ENCODE measurements at places on chromosomes 3 and 15. TPM values are rescaled to one million over a fixed set of nuclear protein-coding genes. Genes with fewer than 3 reads are reported as not detected.

- no peak overlapping the region for H3K27ac ChIP-seq
- no peaks in the 10 kb centered on the region for H3K4me1 ChIP-seq
- no peaks in the 10 kb centered on the region for H3K36me3 ChIP-seq
- H3K27me3 ChIP-seq, result no peaks in the 10 kb centered on the region
Observed at GRCh38 chr3:102066470-102066869, 217.2 kb downstream of the NFKBIZ start.

DNA sequence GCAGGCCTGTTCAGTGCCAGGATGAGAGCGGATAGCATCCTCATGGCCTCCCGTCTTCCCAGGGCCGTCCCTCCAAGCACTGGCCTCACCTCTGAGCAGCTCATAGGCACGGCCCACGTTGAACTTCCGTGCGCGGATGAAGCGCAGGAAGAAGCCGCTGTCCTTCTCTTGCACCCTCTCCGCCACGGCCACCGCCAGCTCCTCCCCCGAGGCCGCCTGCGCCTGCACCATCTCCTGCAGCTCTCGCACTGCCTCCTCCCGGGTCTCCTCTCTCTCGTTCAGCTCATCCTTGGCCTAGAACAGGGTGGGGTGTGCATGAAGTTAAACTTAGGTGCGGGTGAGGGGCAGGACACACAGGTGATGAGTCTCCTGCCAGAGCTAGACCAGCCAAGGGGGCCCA, 4.3 kb downstream of the RLBP1 start:
- H3K4me1 ChIP-seq, result no peaks in the 10 kb centered on the region
- H3K4me3 ChIP-seq, result no peak overlapping the region
- H3K36me3 ChIP-seq, result no peaks in the 10 kb centered on the region
- no peak for DNase-seq
- no peaks in the 10 kb centered on the region for H3K27me3 ChIP-seq
- no peak overlapping the region for H3K27ac ChIP-seq

DNA sequence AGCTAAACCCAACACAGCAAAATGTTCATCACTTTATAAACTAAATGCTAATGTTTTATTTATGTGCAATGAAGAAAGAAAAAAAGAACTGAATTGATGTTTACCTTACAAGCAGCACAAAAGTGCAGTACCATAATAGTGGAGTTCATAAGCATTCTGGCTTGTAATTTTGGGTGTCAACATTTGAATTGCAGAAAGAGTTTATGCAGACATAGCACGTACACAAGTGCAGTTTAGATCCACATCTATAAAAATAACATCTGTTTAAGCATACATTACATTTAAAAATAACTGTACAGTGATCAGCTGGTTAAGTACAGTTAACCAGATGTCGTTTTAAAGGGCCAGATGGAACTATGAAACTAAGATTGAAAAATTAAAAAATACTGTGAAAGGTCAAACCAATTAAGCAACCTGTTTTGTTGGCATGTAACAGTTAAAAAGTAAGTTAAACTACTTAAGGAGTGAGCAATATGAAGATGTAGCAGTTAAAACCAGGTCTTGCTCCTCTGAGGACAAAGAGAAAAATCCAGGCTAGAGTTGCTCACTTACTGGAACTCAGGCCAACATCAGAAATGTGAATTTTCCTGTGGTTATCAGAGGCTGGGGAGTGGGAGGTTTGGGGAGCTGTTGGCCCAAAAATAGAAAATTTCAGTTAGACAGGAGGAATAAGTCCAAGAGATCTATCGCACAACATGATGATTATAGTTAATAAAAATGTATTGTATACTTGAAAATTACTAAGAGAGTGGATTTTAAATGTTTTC, 204.9 kb upstream of the MDFIC2 start:
- H3K4me3 ChIP-seq, result no peak overlapping the region
- no peak overlapping the region for H3K27ac ChIP-seq
- H3K4me1 ChIP-seq, result no peaks in the 10 kb centered on the region
- H3K27me3 ChIP-seq, result no peaks in the 10 kb centered on the region
- DNase-seq, result no peak

DNAH12 gene
- 0.23 TPM for total RNA-seq
